ENCODE measurements at places on chromosomes 13 and 19. TPM values are rescaled to one million over a fixed set of nuclear protein-coding genes. Genes with fewer than 3 reads are reported as not detected.

DNA sequence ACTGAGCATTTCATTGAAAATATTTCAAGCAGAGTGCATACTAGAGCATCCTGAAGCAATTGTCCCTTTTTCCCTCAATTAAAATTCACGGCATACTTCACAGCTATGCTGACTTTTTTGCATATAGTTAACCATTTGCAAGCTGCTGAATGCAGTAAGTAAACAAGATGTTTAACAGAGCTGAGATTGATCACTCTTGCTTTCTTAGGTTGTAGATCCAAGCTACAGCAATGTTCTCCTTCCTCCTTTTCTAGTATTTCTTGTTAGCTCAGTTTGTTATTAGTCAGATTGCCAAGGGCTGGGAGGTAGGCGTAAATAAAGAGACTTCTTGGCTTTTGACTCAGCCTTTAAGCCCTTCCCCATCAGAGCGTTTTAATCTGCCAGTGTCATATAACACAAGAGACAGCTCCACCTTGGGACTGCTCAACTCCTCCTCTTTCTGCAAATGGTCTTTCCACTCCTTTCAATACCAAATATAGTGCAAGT, at the start of gene SLITRK6:
SLITRK6 (minus strand) TSS at position 323 of the 486 bp plus-strand sequence. CDS start 2,911 bp downstream, outside the sequence.
- DNase-seq: no peak

Gene TPRX1
- not detected for polyA plus RNA-seq

Gene FBXO17
- 57.6 TPM for polyA plus RNA-seq

GRCh38 chr13:83780227-83780626, 102.0 kb downstream of the SLITRK1 start:
- DNase-seq: no peak

GRCh38 chr19:33906578-33907335, 110.1 kb downstream of the KCTD15 start:
- DNase-seq: no peak

Gene ZNF260
- polyA plus RNA-seq: 32.6 TPM

DNA sequence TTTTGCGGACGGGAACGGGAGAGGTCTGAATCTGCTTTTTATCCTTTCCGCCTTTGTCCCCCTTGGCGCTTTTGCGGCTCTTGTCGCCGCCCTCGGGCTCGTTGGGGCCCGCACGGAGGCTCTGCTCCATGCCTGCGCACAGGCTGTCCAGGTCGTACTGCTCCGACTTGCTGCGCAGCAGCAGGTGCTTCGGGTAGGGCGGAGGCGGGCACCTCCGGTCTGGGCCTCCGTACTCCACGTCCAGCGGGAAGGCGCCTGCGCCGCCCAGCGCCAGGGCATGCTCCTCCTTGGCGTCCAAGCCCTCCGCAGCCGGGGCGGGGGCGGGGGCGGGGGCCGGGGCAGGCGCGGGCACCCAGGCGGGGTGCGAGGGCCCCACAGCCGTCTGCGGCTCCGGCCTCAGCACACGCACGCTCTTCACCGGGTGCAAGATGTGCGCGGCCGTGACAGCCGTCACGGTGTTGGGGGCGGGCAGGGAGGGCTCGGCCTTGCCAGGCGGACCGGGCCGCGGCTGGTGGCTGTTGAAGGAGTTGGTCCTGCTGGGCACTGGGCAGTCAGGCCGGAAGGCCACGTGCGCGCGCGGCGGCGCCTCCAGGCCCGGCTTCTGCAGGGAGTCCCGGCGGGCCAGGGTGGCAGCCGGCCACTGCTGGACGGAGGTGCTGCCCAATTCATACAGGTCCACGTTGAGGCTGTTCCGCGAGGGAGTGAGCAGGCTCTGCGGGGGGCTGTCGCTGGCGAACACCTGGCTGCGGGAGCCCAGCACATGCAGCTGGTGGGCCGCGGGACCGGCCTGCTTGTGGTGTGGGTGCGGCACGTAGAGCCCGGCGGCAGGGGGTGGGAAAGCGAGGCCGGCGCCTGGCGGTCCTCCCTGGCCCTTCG, 73.1 kb downstream of the LATS2 start:
- DNase-seq: no peak

DNA sequence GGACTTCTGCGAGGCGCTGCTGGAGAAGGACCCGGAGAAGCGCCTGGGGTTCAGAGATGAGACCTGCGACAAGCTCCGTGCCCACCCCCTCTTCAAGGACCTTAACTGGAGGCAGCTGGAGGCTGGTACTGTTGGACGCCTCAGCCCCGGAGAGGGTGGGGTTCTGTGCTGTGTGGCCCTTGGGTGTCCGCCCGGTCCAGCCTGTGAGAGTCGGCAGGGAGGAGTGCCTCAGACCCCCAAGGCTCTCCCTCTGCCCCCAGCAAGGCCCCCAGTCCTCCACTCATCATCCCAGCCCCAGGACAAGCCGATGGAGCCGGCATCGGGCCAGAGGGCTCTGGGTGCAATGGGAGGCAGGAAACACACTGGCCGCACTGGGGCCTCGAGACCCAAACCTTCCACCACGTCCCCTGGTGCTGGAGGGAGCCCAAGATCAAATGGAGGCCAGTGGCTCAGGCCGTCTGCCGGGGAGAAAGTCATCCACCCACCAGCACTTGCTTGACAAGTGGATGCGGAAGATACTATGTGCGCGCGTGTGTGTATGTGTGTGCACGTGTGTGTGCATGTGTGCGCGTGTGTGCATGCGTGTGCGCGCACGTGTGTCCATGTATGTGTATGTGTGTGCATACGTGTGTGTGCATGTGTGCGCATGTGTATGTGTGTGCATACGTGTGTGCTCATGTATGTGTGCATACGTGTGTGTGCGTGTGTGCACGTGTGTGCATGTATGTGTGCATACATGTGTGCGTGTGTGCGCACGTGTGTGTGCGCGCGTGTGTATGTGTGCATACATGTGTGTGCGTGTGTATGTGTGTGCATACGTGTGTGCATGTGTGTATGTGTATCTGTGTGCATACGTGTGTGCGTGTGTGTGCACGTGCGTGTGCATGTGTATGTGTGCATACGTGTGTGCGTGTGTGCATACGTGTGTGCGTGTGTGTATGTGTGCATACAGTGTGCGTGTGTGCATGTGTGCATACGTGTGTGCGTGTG, 25.8 kb upstream of the TMEM255B start:
- DNase-seq: no peak

DNA sequence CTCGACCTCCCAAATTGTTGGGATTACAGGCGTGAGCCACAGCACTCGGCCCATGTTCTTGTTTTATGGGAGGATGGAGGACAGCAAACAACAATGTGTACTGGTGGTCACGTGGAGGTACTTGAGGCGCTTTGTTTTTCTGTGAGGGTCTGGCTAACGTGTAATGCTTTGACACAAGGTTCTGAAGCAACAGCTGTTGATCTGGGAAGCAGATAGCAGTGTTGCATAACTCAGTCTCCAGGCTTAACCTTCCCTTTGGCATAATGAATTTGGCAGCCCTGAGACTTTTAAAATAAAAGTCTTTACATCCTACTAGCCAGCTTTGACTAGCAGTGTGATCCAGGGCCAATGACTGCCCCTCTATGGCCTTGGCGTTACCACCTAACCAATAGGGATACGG, 6.9 kb upstream of the ZNF580 start:
- DNase-seq: no peak

Gene RFPL4A
- polyA plus RNA-seq: not detected

Gene RNF17
- 0.71 TPM for polyA plus RNA-seq

Gene ZNF302
- polyA plus RNA-seq: 89.3 TPM

DNA sequence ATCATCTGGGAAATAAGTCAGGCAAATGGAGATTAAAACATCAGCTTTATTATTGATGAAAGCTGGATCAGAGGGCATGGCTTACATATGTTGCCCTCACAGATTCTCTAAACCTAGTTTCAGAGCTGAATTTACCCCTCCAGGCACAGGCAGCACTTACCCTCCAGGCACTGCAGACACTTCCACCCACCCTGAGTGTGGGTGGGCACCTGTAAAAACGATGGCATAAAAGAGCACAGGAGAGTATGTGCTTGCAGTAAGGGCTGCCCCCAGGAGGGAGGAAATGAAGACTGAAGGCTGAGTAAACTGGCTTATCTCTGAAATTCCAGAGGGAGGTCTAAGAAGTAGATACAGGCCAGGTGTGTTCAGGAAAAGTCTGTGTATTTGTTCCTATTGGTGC, 185.0 kb upstream of the HTR2A start:
- no peak for DNase-seq

Gene CCDC8
- 53.8 TPM for polyA plus RNA-seq

Gene TEKTIP1
- 3.5 TPM for polyA plus RNA-seq

GRCh38 chr19:4713384-4713951, 10.2 kb downstream of the DPP9 start:
- DNase-seq: no peak

- DNase-seq: no peak
Measured at GRCh38 chr19:33473653-33474305, 47.8 kb downstream of the PEPD start.

DNA sequence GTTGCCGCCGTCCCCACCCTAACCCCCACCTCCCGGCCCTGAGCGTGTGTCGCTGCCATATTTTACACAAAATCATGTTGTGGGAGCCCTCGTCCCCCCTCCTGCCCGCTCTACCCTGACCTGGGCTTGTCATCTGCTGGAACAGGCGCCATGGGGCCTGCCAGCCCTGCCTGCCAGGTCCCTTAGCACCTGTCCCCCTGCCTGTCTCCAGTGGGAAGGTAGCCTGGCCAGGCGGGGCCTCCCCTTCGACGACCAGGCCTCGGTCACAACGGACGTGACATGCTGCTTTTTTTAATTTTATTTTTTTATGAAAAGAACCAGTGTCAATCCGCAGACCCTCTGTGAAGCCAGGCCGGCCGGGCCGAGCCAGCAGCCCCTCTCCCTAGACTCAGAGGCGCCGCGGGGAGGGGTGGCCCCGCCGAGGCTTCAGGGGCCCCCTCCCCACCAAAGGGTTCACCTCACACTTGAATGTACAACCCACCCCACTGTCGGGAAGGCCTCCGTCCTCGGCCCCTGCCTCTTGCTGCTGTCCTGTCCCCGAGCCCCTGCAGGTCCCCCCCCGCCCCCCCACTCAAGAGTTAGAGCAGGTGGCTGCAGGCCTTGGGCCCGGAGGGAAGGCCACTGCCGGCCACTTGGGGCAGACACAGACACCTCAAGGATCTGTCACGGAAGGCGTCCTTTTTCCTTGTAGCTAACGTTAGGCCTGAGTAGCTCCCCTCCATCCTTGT, 6.4 kb downstream of the YIPF2 start:
- no peak for DNase-seq

DNA sequence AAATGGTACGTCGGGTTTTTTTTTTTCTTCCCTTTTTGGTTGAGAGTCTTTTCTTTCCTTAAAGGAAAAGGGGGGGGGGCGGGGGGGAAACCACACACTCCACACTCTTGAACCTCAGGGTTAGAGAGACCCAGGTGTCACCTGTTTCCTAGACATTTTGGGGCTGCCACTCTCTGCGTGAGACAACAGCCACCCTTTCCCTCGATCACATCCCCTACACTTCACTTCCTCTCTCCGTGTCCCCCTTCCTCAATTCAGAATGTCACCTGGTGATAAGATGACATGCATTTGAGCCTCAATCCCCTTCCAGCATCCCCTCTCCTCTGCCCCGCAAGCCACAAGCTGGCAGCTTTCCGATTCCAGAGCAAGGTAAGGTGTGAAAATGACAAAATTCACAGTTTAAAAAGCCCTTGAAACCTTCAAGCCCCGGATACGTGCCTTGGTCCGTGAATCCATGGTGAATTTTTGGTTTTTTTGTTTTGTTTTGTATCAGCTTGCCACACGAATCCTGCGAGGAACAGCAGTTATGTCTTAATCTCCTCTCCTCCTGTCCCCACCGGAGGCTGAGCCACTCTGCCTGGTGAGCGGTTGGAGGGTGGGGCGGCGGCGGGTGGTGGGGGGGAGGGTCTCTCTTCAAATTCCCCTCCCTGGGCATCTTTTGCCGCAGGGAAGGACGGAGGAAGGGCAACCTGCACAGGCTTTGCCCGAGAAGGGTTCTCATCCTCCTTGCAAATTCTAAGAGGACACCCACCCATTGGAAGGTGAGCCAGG, 4.2 kb downstream of the PTPRS start:
- DNase-seq: no peak

- no peak for DNase-seq
Measured at GRCh38 chr13:102680842-102681740, 13.8 kb downstream of the METTL21C start.

GRCh38 chr19:46351241-46352041, 4.6 kb downstream of the PPP5C start:
- no peak for DNase-seq
